ENCODE measurements at places on chromosomes 11 and 22. TPM values are rescaled to one million over a fixed set of nuclear protein-coding genes. Genes with fewer than 3 reads are reported as not detected.

Gene DRD2
- total RNA-seq, result not detected

Gene DBX1
- not detected for total RNA-seq

Gene C11orf42
- not detected for total RNA-seq

Gene GAL
- not detected for total RNA-seq

Gene RFPL3
- total RNA-seq, result not detected

Gene LBHD1
- 6.6 TPM for total RNA-seq

Gene OR2AG2
- not detected for total RNA-seq

Gene CFAP300
- 9.1 TPM for total RNA-seq

Gene TAF10
- total RNA-seq, result 67.5 TPM

Gene TMEM121B
- 0.24 TPM for total RNA-seq

Gene CHEK1
- total RNA-seq, result 57.7 TPM

Gene NXPE4
- total RNA-seq, result not detected

Gene MLC1
- total RNA-seq, result 0.10 TPM

Gene ACER3
- 18.3 TPM for total RNA-seq

Gene KCNJ1
- total RNA-seq, result not detected

Gene NRXN2
- total RNA-seq, result 0.14 TPM

Gene CEP126
- 0.72 TPM for total RNA-seq

GRCh38 chr11:660281-660680 lies 23.2 kb downstream of the DRD4 start:
- no peak for DNase-seq

GRCh38 chr11:64192434-64192833 lies 6.5 kb downstream of the STIP1 start:
- DNase-seq, result no peak

DNA sequence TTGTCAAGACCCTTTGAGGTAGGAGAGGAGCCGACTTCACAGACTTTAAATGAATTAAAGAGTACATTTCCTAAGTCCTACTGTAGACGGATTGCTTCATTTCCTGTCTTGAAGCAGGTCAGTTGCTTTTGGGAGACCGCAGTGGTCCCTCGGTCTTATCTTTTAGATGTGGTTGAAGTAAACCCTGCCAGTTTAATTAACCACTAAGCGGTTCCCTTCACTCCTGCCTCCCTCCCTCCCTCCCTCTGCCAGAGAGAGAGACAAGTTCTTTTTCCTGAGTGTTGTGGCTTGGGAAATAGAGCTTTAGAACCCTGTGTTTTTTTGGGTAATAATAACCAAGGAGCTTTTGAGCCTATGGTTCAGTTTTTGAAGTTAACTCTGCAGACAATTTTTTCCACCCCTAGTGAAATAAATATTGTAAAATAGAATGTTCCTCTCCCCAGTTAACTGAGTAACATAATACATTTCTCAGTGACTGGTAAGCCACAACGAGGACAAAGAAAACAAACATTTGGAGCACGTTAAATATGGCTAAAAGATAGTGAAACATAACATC lies 147.5 kb downstream of the LDLRAD3 start:
- peak; percentile 93 for DNase-seq

DNA sequence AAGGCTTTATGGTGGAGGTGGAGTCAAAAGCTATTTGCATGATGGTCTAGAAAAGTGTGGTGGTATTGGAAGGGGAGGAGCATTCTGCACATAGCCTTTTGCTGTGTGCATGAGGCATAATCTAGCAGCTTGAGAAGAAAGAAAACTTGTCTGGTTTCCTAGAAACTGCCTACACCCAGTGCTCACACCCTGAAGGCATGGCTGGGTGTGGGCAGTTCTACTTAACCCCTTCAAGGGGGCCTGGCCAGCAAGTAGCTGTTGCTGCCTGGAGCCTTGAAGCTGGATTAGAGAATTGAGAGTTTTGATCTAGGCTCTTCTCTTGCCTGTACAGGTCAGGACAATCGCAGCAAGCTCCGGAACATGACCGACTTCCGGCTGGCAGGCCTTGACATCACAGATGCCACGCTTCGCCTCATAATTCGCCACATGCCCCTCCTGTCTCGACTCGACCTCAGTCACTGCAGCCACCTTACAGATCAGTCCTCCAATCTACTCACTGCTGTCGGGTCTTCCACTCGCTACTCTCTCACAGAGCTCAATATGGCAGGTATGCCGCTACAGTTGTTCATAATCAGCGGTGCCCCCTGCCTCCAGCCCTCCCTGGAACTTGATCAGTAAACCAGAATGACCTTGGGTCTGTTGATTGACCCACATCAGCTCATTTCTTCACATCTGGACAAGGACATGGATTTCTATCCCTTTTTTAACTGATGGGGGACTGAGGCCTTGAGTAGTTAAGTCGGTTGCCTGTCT lies 12.2 kb upstream of the GRK2 start:
- no peak for DNase-seq

DNA sequence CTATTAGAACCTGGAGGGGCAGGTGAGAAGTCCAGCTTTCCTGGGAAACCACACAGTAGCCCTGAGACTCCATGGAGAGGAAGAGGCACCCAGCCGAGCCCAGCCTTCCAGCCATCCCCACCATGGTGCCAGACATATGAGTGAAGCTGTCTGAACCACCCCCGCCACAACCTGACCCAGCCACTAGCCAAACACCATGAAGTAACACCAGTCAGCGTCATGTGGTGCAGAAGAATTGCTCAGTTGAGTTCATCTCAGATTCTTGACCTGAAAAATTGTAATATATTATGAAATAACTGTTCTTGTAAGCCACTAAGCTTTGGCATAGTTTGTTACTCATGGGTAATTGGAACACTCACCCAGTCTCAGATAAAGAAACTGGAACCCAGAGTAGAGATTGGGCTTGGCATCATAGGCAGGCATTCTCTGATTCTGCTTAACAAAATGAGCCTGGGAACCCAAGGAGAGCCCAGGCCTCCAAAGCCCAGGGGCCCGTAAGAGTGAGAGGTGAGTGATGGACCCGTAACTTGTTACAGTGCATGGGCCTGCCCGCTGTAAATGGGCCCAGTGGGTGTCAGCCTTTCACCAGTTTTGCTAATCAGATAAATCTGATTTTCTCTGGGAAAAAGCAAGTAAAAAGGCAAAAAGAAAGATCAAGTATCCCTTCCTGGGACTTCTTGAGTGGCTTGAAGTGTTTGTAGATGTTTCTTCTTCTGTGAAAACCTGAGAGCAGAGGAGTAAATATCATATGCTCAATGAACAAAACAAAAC lies 305.5 kb downstream of the DDX10 start:
- DNase-seq, result no peak

DNA sequence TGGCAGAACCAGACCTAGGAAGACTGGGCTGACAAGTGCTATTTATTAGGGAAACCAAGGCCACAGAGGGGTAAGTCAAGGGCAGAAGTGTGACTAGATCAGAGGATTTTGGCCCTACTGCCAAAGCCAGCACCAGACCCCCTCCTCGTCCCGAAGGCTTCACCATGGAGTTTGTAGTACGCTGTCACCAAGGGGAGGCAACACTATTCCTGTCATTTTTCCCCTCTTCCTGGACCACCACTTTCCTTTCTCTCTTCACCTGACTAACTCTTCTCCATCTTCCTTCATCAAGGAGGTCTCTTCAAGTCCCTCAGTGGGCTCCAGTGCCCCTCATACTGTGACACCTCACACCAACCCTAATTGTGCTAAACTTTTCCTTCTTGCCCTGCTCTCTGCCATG lies 34.9 kb downstream of the MN1 start:
- no peak for DNase-seq

- no peak for DNase-seq
These were observed 10.5 kb downstream of the NUCB2 start for GRCh38 chr11:17287058-17287457.

- DNase-seq, result peak; percentile 75
These were observed 9.9 kb downstream of the MICAL2 start for GRCh38 chr11:12120031-12121008.

DNA sequence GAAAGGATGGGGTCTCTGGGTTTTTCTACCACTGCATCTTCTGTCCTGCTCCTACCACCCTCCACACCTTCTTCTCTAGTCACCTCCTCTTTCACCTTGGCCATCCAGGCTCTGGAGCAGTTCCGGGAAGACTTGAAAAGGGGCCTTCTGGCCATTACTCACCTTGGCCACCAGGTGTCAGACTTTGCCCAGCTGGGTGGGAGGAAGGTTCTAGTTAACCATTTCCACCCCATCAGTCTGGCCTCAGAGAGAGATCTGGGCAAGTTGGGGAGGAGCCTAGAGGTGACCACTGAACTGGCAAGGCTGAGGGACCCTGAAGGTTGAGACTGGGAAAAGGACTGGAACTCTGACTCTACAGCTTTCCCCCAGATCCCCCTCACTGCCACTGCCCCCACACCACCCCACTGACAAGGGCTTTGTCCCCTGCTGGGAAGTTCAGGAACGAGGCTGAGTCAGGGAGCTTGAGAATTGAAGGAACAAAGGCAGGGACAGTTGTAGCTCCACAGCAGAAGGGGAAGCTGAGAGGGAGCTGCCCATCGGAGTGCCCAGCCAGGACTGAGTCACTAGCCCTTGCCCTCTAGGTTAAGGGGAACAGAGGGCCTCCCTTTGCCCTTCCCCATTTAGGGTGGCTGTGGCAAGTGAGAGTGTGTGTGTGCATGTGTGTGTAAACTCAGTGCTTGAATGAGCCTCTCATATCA lies 3.7 kb upstream of the POLD4 start:
- DNase-seq, result peak; percentile 77

GRCh38 chr11:86972734-86973133 lies 17.5 kb upstream of the FZD4 start:
- DNase-seq, result no peak

- DNase-seq, result no peak
These were observed 6.6 kb downstream of the OR51F1 start for GRCh38 chr11:4763096-4763495.

- DNase-seq, result no peak
These were observed 21.9 kb upstream of the PARVG start for GRCh38 chr22:44158816-44159215.

- DNase-seq, result no peak
These were observed 759.8 kb upstream of the CNTN5 start for GRCh38 chr11:98260983-98261382.

- no peak for DNase-seq
These were observed 15.1 kb downstream of the STX3 start for GRCh38 chr11:59770319-59770718.

- no peak for DNase-seq
These were observed 812.2 kb downstream of the BRD1 start for GRCh38 chr22:49015459-49015858.

DNA sequence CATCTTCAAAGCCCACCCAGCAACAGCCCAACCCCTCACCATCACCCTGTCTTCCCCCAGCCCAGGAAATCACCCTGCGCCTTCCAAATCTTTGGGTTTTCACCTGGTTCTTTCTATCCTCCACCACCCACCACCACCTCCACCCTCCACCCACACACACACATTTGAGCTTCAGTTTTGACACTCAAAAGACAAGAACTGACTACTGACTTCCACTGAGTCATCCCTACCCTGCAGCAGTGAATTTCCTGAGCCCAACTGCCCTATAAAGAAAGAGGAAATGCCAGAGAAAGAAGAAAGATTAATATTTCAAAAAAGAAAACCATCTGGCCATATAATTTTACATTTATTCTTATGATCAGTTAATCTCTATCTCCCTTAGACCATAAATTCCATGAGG lies 137.5 kb downstream of the CHST1 start:
- no peak for DNase-seq

- no peak for DNase-seq
These were observed 10.4 kb downstream of the CHRDL2 start for GRCh38 chr11:74720596-74721478.

- no peak for DNase-seq
These were observed 898.2 kb upstream of the RAG2 start for GRCh38 chr11:37496201-37496600.

GRCh38 chr11:28713850-28714249 lies 605.7 kb downstream of the METTL15 start:
- DNase-seq, result no peak

- DNase-seq, result no peak
These were observed 176.3 kb upstream of the MTNR1B start for GRCh38 chr11:92793189-92793588.

DNA sequence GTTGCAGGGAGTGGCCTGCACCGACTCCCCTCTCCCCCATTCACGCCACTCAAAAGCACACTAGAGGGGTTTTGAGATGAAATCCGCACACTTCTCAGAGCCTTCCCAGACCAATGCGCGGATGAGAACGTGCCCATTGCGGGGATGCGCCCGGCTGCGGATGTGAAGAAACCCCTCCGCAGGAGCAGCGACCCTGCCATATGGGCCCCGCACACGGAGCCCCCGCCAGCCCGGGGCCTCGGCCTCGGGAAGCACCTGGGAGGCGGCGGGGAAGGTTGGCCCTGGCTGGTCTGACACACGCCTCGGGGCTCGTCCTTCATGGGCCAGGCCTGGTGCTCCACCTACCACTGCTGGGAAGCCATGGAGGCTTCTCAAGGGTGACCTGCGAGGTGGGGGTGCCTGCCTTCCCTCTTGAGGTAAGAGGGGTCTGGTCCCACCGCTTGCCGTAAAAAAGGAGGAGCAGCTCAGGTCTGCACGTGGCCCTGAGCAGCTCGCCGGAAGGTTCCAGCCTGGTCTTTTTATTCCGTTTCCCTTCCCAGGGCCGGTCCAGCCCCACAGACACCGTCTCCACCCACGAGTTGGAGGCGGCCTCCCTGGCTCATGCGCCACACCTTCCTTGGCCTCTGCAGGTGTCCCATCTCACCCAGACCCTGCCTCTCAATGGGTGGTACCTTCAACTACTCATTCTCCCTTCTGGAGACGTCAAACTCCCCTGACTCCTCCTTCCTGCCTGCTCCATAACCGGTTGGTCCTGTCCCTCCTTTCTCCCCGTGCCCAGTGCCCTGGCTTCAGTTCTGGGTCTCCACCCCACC lies 39.4 kb downstream of the TRMU start:
- no peak for DNase-seq
